ENCODE measurements at places on chromosomes 13 and 19. TPM values are rescaled to one million over a fixed set of nuclear protein-coding genes. Genes with fewer than 3 reads are reported as not detected.
A peak's percentile ranks its signal among the peaks of the same experiment; 100 is the strongest.

TLE2 gene
- total RNA-seq, result 19.3 TPM

CYSLTR2 gene
- total RNA-seq, result 4.4 TPM

GRCh38 chr13:114315074-114315785, 927 bp downstream of the CHAMP1 start:
- no peak for DNase-seq

KLF1 gene
- not detected for total RNA-seq

DPF1 gene
- not detected for total RNA-seq

- DNase-seq, result peak; percentile 37
Observed at GRCh38 chr19:21593934-21594820, 88.8 kb downstream of the ZNF429 start.

DNA sequence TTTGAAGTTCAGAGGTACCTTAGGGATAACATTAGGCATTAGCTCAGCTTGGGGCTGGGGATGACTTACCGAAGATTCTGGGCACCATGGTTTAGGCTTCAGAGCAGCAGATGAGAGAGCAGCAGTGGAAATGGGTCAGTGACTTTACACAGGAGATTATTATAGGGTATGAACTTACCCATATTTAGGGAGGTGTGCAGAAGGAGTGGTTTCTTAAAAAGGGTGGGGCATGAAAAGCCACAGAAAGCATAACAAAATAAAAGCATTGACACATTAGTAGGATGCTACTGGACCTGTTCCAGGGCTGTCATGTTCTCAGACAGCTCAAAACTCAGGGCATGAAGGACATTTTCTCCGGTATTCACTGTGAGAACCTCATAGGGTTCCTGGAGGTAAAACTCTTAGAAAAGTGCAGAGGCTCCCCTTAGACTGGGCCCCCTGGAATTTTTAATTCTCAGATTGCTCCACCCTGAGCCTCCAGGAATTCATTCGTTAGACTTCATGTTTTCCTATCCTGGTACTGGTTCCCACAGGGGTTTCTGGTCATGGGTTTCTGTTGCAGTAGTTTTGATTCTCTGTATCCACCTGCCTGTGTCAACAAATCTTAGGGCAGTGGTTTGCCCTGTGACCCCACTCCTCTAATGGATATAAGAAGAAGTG, 20.7 kb downstream of the IGFL1 start:
- DNase-seq, result no peak

DNA sequence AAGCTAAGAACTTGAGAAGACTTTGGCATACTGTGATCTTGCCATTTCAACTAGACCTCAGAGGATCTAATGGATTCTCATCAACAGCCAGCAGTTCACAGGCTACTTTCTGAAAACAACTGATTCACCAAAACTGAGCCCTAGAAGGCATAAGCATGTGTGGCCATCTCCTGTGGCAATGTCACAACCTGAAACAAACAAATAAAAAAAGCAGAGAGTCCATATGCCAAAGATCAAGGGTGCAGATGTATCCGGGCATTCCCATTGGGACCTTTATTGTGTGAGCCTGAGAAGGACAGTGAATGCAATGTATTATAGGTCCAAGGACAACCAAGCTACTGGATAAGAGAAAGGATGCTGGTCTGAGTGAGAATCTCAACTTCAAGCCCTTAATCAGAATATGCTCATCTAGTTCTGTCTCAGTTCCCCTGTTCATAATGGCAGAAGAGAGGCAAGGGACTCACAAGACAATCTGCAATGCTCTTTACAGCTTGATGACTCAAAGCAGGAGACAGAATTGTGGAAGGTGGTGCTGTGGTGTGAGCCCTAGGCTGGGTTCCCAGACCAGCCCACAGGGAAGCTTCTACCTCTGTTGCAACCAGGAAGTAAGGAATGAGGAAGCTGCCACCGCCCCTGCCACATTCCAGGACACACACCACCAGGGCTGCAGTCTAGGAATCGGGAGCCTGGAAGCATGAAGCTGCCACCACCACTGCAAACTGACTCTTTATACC, 133.7 kb downstream of the RAP2A start:
- no peak for DNase-seq

DNA sequence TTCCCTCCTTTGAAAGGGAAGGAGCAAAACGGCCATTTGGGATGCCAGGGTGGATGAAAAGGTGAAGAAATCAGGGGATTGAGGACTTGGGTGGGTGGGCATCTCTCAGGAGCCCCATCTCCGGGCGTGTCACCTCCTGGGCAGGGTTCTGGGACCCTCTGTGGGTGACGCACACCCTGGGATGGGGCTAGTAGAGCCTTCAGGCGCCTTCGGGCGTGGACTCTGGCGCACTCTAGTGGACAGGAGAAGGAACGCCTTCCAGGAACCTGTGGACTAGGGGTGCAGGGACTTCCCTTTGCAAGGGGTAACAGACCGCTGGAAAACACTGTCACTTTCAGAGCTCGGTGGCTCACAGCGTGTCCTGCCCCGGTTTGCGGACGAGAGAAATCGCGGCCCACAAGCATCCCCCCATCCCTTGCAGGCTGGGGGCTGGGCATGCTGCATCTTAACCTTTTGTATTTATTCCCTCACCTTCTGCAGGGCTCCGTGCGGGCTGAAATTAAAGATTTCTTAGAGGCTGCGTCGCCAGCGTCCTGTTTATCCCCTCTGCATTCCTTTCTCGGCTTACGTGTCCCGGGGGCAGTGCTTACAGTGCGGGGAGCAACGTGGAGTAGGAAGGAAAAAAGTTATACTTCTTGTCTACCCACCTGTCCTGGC, 15.2 kb upstream of the S1PR4 start:
- no peak for DNase-seq

HCST gene
- total RNA-seq, result 57.0 TPM
